ENCODE measurements at places on chromosomes 5 and 9. TPM values are rescaled to one million over a fixed set of nuclear protein-coding genes. Genes with fewer than 3 reads are reported as not detected.

The CD274 gene
- 31.2 TPM for total RNA-seq

DNA sequence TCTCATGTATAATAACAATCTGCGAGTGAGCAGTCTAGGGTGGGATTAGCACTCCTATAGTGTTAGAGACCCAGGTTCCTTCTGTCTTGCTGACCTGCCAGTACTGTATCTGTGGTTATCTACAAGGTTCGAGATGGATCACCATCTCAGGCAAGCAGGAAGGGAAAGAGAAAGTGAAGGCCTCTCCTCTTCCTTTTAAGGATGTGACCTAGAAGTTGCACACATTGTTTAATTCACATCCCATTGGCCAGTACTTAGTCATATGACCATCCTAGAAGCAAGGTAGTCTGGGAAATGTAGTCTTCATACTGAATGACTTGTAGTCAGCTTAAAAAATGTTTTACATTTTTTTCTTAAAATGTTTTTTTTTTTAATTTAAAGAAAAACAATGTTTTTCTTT, 168.6 kb downstream of the CARTPT start:
- peak; percentile 85 for DNase-seq

The FOXD4L6 gene
- not detected for total RNA-seq

The C5orf52 gene
- total RNA-seq, result not detected

DNA sequence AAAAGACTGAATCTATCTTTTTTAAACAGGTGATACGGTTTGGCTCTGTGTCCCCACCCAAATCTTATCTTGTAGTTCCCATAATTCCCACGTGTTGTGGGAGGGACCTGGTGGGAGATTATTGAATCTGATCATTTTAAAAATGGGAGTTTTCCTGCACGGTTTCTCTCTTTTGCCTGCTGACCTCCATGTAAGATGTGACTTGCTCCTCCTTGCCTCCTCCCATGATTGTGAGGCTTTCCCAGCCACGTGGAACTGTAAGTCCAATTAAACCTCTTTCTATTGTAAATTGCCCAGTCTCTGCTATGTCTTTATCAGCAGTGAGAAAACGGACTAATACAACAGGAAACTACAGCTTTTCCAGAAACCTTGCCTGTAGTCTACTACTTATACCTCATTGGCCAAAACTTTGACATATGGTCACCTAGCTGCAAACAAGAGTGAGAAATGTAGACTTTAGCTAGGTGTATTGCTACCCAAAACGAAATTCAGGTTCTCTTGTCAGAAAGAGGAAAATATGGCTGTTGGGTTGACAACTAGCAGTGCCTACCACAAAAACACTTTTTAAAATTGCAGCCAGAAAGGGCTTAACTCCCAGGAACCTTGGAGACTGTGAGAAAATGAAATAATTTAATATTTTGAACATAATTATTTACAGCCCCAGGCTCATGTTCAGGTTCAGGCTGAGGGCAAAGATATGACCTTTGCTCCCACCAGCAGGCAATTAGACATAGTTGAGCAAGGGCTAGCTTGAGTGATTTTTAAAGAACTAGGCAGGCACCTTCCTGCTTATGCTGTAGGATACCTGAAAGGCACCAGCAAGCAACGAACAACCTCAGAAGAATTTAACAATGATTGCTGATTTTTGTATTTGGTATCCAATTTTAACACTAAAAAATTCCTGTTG, 7.4 kb upstream of the AGGF1 start:
- no peak for DNase-seq

DNA sequence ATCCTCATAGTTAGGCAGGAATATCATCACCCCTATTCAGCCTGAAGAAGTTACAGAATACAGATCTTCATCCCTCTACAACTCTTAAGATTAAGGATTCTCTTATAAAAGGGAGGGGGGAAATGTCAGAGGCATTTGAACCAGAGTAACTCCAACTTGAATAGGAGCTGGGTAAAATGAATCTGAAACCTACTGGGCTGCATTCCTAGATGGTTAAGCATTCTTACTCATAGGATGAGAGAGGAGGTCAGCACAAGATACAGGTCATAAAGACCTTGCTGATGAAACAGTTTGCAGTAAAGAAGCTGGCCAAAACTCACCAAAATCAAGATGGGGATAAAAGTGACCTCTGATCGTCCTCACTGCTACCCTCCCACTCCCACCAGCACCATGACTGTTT, 14.4 kb downstream of the FREM1 start:
- DNase-seq, result peak; percentile 31

The F2RL2 gene
- 4.9 TPM for total RNA-seq

DNA sequence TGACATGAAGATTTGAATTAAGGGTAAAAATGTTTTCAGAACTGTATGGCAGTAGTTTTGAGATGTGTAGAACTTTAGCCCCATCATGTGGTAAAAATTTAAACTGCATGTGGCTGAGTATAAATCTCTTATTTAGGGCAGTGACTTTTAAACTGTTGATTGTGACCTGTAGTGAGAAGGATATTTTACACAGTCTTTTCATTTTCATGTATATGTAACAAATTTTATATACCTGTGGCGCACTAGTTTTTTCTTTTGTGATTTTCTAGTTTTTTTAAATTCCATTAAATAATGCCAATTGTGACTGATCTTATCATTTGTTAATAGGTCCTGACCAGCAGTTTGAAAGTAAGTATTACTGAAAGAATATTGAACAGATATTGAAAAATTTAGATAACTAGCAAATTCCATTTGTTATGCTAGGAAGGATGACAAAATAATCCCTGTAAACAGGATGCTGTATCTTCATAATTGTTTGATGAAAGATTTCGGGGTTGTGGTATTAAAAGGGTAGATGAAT, 47.2 kb downstream of the GPBP1 start:
- peak; percentile 65 for DNase-seq

- DNase-seq, result no peak
Observed at GRCh38 chr9:105141976-105142250, 102.5 kb upstream of the SLC44A1 start.

DNA sequence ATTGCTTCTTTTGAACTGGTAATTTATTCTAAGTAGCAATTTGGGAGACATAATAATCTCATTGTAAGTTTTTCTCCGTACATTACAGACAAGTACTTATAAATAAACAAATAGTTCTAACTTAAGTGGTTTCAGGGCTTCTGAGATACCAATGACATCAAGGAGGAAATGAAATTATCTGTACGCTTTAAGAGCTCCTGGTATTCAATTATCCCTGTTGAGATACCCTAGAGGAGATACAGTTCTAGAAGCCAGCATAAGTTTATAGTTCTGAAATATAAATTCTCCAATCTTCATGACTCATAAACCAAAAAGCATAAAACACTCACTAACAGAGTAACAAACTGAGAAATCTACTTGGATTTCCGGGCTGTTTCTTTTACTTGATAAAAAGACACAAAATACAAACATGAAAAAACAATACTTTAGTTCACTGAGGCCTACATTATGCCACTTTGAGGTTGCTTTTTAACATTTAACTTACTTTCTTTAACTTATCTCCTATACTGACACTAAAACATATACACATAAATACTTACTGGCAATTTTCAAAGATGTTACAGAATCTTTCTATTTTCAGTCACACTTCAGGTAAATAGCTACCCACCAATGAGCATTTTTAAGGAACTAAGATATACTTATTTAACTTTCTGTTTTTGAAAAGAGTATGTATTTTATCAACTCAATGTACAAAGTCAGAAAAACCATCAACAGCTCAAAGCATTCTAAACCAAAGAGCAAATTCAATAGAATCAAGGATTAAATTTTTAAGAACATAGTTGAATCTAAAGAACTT, 7.5 kb downstream of the DCTN4 start:
- no peak for DNase-seq

- no peak for DNase-seq
Observed at GRCh38 chr9:107653263-107653821, 163.8 kb upstream of the KLF4 start.

GRCh38 chr5:35908814-35909213, 29.6 kb downstream of the CAPSL start:
- DNase-seq, result no peak

GRCh38 chr5:181186022-181186421, 19.0 kb downstream of the TRIM7 start:
- DNase-seq, result no peak

The DIPK1B gene
- 1.5 TPM for total RNA-seq

The RGP1 gene
- 22.4 TPM for total RNA-seq

GRCh38 chr9:125085703-125086477, 57.4 kb downstream of the SCAI start:
- no peak for DNase-seq

DNA sequence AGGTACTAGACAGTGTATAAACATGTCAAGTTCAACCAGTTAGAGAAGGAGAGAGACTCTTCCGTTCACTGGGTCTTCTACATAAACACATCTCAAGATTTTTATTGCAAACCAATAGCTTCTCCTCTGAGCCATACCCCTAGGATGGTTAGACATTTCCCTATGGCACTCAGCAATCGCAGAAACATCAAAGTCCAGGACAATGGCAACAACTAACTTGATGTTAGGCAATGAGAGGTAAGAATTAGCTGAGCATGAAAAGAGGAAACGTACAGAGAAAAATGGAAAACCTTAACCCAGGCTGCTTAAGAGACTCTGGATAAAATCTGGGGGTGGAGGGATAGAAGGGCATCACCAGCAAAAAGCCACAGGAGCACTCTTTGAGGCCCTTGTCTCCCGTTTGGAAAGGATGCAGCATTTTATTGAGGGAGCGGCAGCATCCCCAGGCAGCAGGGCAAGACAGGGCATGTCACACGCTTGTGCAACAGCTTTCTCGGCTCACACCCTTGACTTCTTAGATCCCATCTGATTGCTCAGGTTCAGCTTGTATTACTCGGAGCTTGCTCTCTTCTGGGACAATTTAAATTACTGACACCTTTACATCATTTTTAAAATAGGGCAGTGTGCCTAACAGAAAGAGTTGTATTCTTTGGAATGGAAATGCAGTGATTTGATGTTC, 8.6 kb upstream of the PSAT1 start:
- no peak for DNase-seq

DNA sequence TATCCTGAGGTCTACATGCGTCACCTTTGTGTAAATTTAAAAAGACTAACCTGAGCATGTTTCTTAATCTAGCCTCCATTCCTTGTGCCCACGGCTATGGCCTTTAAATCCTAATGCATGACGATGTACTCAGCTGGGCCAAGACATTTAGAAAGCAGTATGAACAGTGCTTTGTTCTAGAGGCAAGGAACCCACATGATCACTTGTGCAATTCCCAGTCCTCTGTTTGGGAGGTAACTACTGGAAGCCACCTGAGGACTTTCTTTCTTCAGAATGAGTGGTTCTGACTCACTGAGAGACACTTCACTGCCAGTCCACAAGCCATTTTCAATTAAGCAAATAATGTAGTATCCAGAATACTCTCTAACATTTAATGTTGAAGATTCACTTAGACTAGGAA, 181.3 kb downstream of the RAB3C start:
- DNase-seq, result peak; percentile 17
